Kidney epithelial cell (primary cell): ENCODE measurements at places on chromosomes 12 and 14. TPM values are rescaled to one million over a fixed set of nuclear protein-coding genes. Genes with fewer than 3 reads are reported as not detected.

KRT72 gene
- total RNA-seq, result not detected in 2 replicates

RTL1 gene
- total RNA-seq, result 1.1 and 1.2 TPM in 2 replicates

ZBTB1 gene
- 44.1 and 46.3 TPM in 2 replicates for total RNA-seq

WNT1 gene
- not detected in 2 replicates for total RNA-seq

VWF gene
- 0.42 and 1.5 TPM in 2 replicates for total RNA-seq

RNASE7 gene
- total RNA-seq, result not detected in 2 replicates

DNA sequence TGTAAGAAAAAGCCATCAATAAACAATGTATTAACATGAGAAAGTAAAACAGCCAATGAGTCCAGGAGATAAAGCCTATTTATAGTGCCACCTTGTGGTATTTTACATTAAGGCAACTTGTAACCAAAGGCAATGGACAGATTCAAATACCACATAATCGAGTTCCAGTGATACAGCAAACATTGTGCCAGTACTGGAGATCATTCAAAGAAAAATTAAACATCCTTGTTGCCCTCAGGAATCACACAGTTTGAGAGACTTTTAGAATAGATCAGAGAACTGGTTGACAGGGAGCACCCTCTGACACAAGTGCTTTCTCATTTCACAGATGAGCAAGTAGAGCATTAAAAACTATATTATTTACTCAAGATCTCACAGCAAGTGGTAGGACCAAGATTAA lies 98.1 kb downstream of the DDHD1 start:
- DNase-seq, result no peak

DNA sequence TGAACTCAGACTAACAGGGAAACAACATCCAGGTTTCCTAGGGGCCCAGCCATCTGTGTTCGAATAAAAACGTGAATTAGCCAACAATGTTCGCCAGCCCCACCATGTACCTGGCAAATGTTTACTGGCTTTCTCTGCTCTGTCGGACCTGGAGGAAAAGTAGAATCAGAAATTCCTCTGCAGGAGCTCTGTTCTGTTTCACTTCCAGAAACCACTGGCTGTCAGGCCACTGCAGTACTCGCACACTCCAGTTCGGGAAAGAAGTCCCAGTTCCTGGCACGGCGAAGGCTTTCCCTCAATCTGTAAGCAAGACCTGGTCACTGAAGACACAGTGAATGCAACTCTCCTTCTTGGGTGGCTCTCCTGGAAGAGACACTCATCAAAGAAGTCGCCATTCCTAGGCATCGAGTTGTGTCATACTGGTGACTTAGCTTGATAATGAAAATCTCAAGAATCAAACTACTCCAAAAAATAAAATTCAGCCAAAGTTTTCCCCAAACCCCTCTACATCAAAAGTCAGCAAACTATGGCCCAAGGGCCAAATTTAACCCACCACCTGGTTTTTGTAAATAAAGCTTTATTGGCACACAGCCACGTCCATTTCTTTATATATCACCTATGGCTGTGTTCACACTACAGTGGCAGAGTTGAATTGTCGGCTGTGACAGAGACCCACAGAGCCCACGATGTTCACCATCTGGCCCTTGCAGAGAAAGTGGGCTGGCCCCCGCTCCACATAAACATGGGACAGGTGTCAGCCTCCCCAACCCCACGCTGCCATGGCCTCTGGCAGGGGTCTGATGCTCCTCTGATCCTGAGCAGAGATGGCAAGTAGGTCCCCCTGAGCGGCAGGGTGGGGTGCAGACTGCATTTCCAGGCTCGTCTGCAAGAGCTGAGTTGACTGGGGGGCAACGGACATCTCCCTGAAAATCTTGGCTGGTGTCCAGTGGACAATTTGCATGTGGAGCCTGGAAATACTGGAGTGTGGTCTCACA lies 189.2 kb upstream of the DIO3 start:
- no peak for DNase-seq

DNA sequence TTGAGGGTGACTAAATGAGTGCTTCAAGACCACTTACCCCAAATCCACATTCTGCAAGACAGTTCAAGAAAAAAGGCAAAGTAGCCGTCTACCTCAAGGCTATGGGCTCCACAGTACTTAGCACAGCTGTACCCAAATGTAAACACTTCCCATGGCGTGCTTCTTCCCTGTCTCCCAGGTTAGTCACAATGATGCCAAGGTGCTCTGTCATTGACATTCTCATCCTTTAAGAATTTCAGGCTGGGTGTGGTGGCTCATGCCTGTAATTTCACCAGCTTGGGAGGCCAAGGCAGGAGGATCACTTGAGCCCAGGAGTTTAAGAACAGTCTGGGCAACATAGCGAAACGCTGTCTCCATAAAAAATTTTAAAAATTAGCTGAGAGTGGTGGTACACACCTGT lies 51.2 kb upstream of the CERS5 start:
- no peak for DNase-seq

DNA sequence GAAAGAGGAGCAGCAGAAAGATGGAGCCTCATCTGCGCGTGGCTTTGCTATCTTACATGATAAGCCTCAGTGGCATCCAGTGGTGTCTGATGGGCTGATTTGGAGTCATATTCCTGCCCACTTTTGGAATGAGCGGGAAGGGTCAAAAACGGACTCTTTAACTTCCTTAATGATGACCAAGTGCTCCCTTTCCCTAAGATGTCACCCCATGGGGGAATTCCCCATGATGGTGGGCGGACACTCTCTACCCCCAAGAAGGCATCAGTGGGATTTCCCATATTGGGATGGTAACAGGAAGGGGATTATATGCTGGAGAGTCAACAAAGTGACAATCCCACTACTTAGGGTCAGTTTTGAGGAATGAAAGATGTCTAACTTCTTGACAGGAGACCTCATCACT lies 110.9 kb downstream of the GPATCH2L start:
- no peak for DNase-seq

DNA sequence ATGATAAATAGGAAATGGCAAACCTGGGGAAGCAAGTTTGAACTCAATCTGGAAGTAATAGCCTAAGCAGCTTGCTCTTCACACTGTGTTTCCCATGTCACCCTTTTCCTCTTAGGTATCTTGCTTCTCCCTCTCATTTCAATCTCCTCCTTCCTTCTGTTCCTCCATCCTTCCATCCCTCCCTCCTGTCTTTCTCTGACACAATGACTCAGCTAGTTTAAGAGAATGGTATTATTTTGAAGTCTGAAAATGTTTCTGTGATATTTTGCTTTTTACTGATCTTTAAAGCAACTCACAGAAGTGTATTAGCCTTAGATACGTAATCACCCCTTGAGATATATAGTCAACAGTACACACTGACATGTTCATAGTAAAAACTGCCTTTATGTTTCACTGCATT lies 55.9 kb upstream of the FGD4 start:
- DNase-seq, result no peak

DNA sequence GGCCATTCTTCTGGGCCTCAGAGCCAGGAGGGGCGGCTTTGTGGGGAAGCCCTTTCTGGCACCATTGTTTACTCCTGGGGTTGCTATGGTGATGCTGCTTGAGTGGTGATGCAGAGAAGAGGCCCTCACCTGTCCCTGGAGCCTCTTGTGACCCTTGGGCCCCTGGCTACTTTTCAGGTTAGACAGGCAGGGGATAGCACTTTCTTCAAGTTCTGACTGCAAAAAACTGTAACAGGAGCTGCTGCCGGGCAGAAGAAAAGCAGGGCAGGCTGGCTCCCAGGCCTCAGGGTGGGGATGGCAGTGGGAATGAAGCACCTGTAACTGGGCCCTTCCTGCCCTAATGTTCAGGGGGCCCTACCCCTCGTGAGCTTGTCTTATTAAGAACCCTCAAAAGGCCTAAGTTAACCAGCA lies at the start of gene TEX52:
Gene TEX52, minus strand, starts transcription at position 19 of the 411 bp plus-strand sequence. Its CDS starts 13 bp downstream, at position 6.
- no peak for DNase-seq

DNA sequence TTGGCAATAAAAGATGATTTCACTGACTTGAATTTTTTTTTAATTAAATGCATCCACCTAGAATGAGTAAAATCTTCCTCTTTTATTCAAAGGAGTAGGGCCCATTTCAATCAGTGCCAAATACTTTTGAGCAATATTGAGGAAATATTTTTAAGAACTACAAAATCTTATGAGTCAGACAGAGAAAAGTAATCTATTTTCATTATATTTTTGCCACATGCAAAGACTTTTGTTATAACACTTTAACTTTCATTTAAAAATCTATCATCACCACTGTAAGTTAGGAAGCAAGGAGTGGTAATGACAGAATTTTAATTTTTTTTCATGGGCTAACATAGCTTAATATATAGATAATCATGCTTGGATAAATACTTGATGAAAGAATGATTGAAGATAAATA lies 345.2 kb upstream of the KITLG start:
- DNase-seq, result no peak

DNA sequence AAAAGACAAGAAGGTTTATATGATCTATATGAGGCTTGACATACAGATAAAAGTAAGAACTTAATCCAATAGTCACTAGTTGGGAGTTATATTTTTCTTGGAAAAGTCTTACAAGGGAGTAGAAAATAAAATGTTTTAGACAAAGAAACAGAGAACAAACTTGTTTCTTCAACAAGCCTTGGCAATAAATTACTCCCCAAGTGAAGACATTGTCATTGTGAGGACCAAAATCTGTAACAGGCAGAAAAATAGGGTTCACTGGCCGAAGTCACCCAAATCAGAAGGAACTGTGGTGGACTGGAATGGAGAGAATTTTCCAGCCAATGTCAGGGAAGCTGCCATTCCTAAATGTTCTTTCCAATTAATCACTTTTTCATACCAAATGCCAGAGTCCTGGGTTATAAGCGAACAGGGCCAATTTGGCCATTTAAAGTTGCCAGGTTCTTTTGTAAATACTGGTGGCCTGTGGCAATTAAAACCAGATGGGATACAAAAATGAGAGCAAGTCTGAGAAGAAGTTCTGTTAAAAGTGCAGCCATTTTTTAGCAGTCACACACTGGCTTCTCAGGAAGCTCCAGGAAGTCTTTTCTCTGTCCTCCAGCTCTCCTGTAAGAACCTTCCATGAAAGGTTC lies 117.3 kb upstream of the OVCH1 start:
- no peak for DNase-seq

DNA sequence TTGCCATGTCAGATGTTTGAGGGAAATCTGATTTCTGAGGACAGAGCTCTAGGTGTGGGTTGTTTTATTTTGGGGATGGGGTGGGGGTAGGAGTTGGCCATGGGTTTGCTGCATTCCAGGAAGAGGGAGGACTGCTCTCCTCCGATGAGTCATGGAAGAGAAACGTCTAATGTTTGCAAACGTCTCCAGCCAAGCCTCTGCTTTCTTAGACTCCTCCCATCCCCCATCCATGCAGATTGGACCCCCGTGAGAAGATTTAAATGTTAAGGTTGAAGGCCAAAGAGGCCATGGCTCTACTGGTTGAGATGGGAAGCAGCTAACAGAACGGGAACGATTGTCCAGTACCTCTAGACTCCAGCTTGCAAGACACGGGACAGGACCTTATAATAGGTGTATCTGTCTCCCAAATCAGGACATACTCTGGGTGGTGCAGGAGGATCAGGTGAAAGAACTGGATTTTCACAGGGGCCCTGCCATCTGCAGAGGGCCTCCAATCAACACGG lies 11.4 kb upstream of the ATP2A2 start:
- DNase-seq, result no peak

- DNase-seq, result no peak
Measured at GRCh38 chr12:16021676-16022075, 110.5 kb downstream of the DERA start.

GRCh38 chr14:71247106-71247505 lies 339.8 kb downstream of the PCNX1 start:
- no peak for DNase-seq

DNA sequence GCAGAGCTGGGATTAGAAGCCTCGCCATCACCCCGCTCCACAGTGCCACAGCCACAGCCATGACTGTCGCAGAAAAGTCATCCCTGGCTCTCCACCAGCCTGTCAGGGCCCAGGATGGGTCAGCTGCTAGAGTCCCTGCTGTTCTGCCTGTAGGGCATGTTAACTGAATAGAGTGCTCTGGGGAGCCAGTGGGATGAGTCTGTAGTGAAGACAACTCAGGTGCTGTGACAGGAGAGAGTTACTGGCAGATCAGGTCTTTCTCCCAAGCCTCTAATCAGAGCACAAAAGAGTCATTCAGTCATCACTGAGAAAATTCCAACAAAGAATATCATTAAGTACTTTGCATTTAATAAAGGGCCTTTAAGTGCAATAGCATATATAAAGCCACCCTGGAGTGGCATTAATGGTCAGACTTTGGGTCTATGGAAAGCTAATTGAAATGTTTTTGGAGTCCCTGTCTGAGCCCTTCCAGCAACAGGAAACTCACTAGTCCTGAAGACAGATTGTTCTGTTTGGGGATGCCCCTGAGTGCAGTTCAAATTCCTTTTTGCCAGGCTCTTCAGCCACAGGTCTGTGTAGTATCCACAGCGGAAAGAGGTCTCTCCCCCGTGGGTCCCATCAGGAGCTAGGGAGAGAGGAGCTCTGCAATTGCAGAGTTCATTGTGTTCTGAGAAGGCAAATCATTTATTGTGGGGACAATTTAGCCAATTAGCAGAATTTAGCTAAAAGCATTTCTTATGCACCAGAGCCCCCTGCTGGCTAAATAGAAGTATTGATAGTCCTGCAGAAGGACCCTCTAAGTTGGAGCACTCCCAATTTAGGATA lies 45.2 kb upstream of the C14orf132 start:
- peak; percentile 4 for DNase-seq

- DNase-seq, result no peak
Measured at GRCh38 chr12:68939505-68939904, 6.5 kb upstream of the CPM start.

DNA sequence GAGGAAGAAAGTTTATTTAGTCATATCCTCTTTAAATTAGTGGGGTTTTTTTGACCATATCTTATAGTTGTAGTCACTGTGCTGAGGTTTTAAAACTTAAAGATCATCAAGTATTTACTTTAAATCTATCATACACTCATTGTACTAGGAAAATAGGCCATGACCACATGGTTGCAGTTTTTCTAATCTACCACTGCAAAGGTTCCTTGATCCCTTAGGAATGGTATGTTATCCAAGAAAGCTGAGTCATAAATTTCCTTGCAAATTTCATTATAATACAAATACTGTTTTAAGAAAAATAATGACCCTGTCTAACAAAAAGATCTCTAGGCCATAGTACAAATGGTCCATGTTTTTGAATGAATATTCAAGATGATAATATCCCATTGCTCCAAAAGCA lies 74.7 kb downstream of the DBX2 start:
- DNase-seq, result no peak

GRCh38 chr14:101125719-101126651 lies 222.5 kb upstream of the RTL1 start:
- no peak for DNase-seq

- no peak for DNase-seq
Measured at GRCh38 chr12:123808167-123808566, 46.1 kb downstream of the DNAH10 start.

DNA sequence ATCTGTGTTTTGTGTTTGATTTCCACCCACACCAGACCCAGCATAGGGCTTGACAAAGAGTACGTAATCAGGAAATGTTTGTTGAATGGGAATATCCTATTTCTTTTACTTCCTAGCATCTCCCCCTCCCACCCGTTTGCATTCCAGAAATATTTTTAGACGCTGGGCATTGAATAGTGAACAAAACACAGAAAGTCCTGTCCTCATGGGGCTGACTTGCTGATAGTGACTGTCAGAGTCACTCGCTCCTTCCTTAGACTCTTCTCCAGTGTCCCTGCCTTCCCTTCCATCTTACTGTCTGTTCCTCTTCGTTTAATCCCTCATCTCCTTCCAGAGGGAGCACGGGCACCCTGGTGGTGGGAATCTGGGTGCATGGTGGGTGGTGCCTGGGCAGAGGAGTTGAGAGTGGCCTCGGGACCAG lies 53.6 kb downstream of the SLC25A47 start:
- DNase-seq, result no peak

GRCh38 chr12:96223411-96224218 lies 29.4 kb downstream of the ELK3 start:
- no peak for DNase-seq
